ENCODE measurements at places on chromosomes 1 and 21.

- no peak overlapping the region for H3K27ac ChIP-seq
- H3K27me3 ChIP-seq, result no peaks in the 10 kb centered on the region
Observed at GRCh38 chr1:154533952-154534844, 24.3 kb downstream of the UBE2Q1 start.

DNA sequence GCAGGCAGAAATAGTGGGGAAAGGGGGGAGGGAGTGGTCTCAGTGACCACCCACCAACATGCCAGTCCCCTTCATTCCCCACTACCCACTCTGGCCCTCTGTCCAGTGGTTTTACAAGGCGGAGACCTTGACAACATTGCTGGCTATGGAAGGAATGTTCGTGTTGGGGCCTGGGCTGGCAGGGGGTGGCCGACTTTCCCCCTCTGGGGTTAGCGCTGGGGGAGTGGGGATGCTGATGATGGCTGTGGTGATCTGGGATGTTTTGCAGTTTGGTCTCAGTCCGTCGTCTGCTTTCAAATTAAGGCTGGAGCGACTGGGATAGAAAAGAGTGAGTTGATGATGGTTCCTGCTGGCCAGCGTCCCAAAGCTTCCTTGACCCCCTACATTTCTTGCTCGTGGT, 20.3 kb downstream of the DDX20 start:
- no peaks in the 10 kb centered on the region for H3K27me3 ChIP-seq
- H3K27ac ChIP-seq, result no peak overlapping the region
- no peak overlapping the region for H3K4me3 ChIP-seq

DNA sequence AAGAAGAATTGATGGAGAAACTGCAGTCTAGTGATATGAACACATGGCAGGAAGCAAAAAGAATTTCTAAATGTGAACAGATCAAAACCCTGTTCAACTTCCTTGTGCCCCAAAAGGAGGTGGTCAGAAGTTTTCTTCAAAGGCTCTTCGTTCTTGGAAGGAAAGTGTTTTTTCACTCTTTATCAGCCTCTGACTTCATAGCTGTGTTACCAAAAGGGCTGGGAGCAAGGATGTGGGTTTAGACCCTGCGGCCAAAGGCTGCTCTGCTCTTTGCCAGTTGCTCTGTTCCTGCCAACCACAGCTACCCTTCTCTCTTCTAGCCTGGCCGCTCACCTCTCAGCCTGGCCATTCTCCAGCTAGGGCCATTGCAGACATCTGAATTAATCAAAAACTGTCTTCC, 53.8 kb downstream of the PTGER3 start:
- H3K27ac ChIP-seq, result no peak overlapping the region
- no peak for DNase-seq
- no peaks in the 10 kb centered on the region for H3K36me3 ChIP-seq
- no peaks in the 10 kb centered on the region for H3K27me3 ChIP-seq

- H3K36me3 ChIP-seq, result no peaks in the 10 kb centered on the region
- no peak overlapping the region for H3K27ac ChIP-seq
- H3K4me3 ChIP-seq, result no peak overlapping the region
- H3K27me3 ChIP-seq, result no peaks in the 10 kb centered on the region
- H3K4me1 ChIP-seq, result no peaks in the 10 kb centered on the region
Observed at GRCh38 chr1:11031624-11032262, 15.3 kb downstream of the MASP2 start.

GRCh38 chr1:24635195-24635843, 7.8 kb upstream of the SRRM1 start:
- peak; percentile 72 for DNase-seq
- no peaks in the 10 kb centered on the region for H3K36me3 ChIP-seq
- H3K27ac ChIP-seq, result no peak overlapping the region
- no peaks in the 10 kb centered on the region for H3K27me3 ChIP-seq
- H3K4me1 ChIP-seq, result peaks cover 35% of the 10 kb centered on the region
- no peak overlapping the region for H3K4me3 ChIP-seq

GRCh38 chr1:35592991-35593769, 20.1 kb downstream of the TFAP2E start:
- H3K4me3 ChIP-seq, result no peak overlapping the region
- H3K27ac ChIP-seq, result no peak overlapping the region
- H3K36me3 ChIP-seq, result peaks cover 4% of the 10 kb centered on the region
- no peaks in the 10 kb centered on the region for H3K27me3 ChIP-seq

DNA sequence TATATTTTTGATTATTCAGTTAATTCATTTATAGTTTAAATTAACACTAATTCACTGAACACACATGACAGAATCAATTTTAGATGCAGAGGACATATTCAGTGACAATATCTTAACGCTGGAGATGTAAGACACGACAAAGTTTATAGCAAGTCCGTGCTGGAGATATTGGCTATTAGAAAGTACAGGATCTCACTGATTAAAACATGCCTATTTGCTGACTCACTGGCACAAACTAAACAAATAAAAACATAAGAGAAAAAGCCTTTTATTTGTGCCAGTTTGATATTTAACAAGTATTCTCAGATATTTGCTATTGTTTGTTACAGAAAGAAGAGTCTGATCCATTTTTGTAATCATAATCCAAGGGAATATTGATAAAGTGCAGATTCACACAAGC, 1122.9 kb upstream of the B3GALT2 start:
- no peaks in the 10 kb centered on the region for H3K4me1 ChIP-seq
- H3K4me3 ChIP-seq, result no peak overlapping the region
- DNase-seq, result no peak
- no peak overlapping the region for H3K27ac ChIP-seq
- no peaks in the 10 kb centered on the region for H3K27me3 ChIP-seq

- DNase-seq, result no peak
- H3K4me1 ChIP-seq, result no peaks in the 10 kb centered on the region
- H3K27me3 ChIP-seq, result no peaks in the 10 kb centered on the region
Observed at GRCh38 chr1:65279070-65279779, 30.1 kb upstream of the DNAJC6 start.

- H3K27ac ChIP-seq, result no peak overlapping the region
- no peak for DNase-seq
- H3K36me3 ChIP-seq, result no peaks in the 10 kb centered on the region
Observed at GRCh38 chr1:164511001-164511705, 47.8 kb upstream of the PBX1 start.

DNA sequence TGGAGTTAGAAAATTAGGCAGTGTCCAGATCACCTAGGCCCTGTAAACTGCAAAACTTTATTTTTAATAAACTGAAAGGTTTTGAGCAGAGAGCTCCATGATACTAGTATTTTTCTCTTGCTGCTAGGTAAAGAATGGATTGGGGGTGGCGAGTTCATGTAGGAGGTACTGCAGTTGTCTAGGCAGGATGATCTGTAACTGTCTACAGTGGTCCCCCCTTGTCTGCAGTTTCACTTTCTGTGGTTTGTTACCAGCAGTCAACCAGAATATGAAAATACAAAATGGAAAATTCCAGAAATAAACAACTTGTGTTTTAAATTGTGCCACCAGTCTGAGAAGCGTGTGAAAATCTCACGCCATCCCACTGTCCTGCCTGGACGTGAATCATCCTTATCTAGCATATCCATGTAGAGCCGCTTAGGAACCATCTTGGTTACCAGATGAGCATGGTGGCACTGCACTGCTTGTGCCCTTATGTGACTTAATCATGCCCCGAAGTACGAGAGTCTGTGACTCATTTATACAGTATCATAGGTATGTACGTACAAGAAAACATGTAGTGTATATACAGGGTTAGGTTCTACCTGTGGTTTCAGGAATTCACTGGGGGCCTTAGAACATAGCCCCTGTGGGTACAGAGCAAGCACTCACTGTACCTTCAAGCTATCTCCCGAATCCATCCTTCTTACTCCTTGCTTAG, 94.2 kb downstream of the AHCTF1 start:
- H3K4me3 ChIP-seq, result no peak overlapping the region
- no peaks in the 10 kb centered on the region for H3K27me3 ChIP-seq
- H3K27ac ChIP-seq, result no peak overlapping the region
- no peak for DNase-seq
- no peaks in the 10 kb centered on the region for H3K4me1 ChIP-seq
